ENCODE measurements at places on chromosomes 6 and 20.

- DNase-seq = peak; percentile 72
These were observed 6.7 kb upstream of the DDR1 start for GRCh38 chr6:30877419-30878262.

DNA sequence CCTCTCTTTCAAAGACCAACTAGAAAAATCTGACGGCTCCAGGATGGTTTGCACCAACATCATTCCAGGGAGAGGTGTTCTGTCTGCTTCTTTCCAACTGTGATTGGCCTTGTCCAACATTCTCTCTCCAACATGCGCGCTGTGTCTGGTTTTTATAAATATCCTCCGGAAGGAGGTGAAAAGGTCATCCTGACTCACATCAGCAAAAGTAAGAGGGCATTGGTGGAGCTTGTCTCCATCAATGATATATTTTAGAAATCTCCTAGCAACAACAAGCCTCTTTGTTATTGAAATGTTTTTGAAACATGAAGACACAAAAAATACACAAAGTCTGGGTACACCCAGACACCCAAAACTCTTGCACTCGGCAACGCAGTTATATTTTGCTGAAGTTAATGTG is 475.3 kb upstream of the JARID2 start:
- no peak for DNase-seq

- no peak for DNase-seq
These were observed 18.8 kb downstream of the TMEM74B start for GRCh38 chr20:1165941-1166340.

- no peak for DNase-seq
These were observed 29.2 kb upstream of the SMOC2 start for GRCh38 chr6:168411793-168412192.

DNA sequence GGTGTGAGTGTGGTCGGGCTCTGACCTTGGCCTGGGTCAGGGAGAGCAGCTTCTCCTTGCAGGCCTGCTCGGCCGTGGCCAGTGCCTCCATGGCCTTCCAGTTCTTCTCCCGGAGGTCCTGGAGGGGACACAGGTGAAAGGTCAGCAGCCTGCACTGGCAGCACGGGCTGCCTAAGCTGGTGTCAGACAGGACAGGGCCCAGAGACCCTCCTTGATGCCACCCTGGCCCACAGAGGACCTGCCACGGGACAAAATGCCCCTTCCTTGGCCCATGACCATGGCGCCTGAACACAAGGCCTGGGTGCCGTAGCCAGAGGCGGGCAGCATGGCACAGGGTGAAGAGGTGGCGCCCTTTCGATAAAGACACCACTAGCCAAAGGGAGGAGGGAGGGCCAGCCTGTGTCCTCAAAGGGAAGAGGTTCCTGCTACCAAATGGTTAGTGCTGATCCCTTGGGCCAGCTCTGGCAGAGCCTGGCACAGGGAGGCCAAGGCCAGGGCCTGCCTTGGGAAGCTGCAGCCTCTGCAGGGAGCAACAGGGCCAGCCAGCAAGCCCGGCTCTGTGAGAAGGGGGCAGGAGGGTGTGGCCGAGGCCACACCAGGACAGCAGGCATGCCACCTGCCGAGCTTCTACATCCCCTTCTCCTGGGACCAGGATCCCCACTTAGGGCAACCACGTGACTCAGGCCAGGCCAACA is 54.8 kb downstream of the DSTN start:
- no peak for DNase-seq

- no peak for DNase-seq
These were observed 124.5 kb downstream of the GMDS start for GRCh38 chr6:2120912-2121311.

GRCh38 chr6:170073846-170074245 is 217.0 kb downstream of the DLL1 start:
- DNase-seq = no peak

DNA sequence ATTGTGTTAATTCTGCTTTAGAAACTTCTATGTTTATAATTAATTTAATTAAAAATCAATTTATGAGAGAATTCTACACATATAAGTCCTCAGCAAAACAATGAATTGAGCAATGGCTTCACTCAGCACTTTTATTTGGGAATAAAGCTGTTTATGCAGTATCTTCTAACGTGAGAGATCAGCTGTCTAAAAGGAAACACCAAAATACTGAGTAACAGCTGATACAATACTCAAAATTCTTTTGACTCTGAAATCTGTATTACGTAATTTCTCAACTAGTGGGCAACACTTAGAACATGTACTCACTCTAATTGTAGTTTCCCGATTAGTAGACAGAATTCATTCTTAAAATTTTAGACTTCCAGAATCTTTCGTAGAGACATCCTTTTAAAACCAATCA is 49.8 kb downstream of the MAP3K7 start:
- DNase-seq = no peak

Data from DMS 273 treated with DMSO at 0.1 percent for 48 hours (cell line).